GM20000 (cell line): ENCODE measurements at places on chromosomes 7 and 10.

DNA sequence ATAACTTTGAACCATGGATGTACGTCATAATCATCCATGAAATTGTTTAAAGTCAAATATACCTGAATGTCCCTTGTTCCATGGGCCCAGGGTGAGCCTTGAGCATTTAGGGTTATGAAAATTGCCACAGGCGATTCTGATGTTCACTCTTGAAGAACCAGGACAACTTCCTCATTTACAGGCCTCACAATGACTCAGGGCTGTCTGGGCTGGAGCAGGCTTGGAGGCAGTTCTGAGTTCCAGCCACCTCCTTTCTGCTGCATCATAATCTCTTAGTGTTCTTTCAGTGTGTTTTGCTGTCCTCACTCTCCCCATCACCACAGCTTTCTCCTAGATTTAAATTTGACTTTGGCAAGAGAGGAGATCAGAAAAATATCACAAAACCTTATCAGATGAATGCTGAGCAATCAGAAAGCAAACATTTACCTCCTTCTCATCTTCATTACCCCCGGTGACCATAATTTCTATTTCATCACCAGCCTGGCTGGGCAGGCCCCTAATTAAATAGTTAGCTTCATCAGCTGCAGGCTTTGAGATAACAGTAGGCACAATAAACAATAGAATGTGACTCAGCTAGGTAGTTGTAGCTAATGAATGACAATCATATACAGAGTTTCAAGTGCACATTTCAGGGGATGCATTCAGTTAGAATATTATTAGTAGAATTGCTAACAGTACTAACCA is 571.0 kb downstream of the SH2D4B start:
- DNase-seq, result peak; percentile 48

DNA sequence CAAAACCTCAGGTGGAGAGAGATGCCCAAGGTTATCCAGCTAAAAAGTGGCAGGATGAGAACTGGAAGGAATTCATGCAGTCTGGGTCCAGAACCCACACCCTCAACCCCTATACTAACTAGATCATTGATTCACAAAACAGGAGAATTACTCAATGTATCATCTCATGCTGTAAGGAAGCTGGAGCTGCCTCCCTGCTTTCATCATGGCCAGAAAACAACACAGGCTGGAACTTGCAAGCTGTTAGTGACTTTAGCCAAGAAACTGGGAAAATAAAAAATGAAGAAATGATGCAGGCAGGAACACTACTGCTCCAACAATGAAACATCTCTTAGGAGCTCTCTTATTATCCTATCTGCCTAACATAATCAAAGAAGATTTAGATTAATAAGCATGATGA is 619.8 kb upstream of the CELF2 start:
- no peak for DNase-seq

- DNase-seq, result no peak
Measured at GRCh38 chr7:103879411-103879810, 110.0 kb downstream of the RELN start.

DNA sequence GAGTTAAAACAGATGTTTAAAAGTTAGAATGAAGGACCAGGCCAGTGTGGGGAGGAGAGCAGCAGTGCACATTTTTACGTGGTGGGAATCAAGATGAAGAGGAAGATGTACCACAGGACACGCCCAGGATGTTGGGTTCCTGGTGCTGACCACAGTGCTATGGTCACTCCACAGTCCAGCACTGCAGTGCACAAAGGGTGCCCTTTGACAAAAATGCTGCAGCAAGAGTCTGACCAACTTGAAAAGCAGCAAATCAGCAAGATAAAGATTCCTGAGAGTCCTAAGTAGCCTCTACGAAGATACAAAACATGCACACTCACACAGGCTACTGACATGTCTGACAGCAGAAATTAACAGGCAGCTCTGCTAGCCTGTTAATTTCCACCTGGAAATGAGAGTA is 107.1 kb downstream of the PIP4K2A start:
- no peak for DNase-seq

- DNase-seq, result no peak
Measured at GRCh38 chr10:78349911-78350663, 316.4 kb downstream of the RPS24 start.

- DNase-seq, result no peak
Measured at GRCh38 chr7:120859459-120859858, 1.5 kb upstream of the TSPAN12 start.
